ENCODE measurements at places on chromosomes 13 and 19.

- no peak for DNase-seq
- peaks cover 95% of the 10 kb centered on the region for H3K27me3 ChIP-seq
- H3K4me3 ChIP-seq = no peak overlapping the region
These were observed 3.0 kb downstream of the POU4F1 start for GRCh38 chr13:78600280-78600883.

DNA sequence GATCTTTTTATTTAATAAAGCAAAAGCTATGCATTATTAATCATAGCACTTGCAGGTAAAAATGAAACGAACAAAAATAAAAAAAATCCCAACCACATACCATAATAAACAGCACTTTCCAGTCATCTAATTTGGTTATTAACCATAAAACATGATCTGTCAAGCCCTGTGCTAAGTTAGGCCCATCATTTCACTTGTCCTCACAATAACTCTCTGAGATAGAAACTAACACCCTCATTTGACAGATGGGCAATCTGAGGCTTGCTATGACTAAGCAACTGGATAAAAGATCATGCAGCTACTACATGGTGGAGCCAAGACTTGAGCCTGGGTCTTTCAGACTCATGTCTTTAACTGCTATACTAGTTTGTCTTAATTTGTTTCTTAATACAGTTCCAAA lies 21.8 kb downstream of the PROSER1 start:
- no peak for DNase-seq
- no peak overlapping the region for H3K4me3 ChIP-seq
- peaks cover 96% of the 10 kb centered on the region for H3K36me3 ChIP-seq
- H3K27ac ChIP-seq = no peak overlapping the region

DNA sequence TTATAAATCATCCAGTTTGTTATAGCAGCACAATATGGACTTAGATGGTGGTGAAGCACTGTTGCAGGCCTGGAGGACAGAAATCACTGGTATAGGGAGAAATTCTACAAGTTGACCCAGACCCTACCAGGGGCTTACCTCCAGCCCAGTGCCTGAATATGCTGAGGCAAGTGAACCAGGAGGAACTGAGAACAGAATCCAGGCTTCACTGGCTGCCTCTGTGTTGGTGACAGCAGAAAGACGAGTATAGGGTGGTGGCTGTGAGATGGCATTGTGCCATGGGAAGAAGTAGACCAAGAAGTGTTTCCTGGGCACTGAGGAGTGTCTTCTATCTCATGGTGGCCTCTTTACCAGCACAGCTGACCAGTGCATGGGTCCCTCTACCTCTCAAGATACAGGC lies 15.9 kb upstream of the EID2 start:
- no peak for DNase-seq
- H3K36me3 ChIP-seq = no peaks in the 10 kb centered on the region

GRCh38 chr13:113528813-113529180 lies 38.3 kb upstream of the DCUN1D2 start:
- peaks cover 26% of the 10 kb centered on the region for H3K4me1 ChIP-seq
- H3K4me3 ChIP-seq = no peak overlapping the region
- H3K36me3 ChIP-seq = peaks cover 29% of the 10 kb centered on the region
- no peak overlapping the region for H3K27ac ChIP-seq
- no peak for DNase-seq

- no peak overlapping the region for H3K27ac ChIP-seq
- no peak for DNase-seq
- no peaks in the 10 kb centered on the region for H3K27me3 ChIP-seq
- no peak overlapping the region for H3K4me3 ChIP-seq
- no peaks in the 10 kb centered on the region for H3K4me1 ChIP-seq
- no peaks in the 10 kb centered on the region for H3K36me3 ChIP-seq
These were observed 38.5 kb downstream of the TBC1D4 start for GRCh38 chr13:75443356-75443958.

GRCh38 chr19:4744451-4745174 lies 21.0 kb upstream of the DPP9 start:
- peaks cover 9% of the 10 kb centered on the region for H3K4me1 ChIP-seq
- H3K27ac ChIP-seq = no peak overlapping the region
- no peak overlapping the region for H3K4me3 ChIP-seq
- DNase-seq = no peak

All from CD14-positive monocyte (primary cell).